ENCODE measurements at places on chromosomes 2 and 18.

- no peak for DNase-seq
Observed at GRCh38 chr2:208798698-208799097, 392.1 kb downstream of the PTH2R start.

DNA sequence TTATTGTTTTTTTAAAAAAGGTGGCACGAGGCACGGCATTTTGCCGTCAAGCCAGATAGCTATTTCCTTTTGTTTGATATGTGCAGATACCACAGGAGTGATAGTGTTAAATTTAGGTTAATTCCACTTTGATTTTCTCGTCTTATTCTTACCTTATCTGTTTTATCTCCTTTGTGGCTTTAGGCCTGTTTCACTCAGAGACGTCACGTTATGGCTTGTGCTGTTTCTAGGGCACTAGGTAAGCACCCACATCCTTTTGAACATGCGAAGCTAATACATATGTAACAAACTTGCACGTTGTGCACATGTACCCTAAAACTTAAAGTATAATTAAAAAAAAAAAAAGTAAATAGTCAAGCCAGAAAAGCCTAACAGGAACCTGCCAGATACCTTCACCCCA lies 57.8 kb downstream of the C18orf63 start:
- peak; percentile 83 for DNase-seq

- no peak for DNase-seq
Observed at GRCh38 chr18:59961070-59961469, 61.3 kb downstream of the PMAIP1 start.

DNA sequence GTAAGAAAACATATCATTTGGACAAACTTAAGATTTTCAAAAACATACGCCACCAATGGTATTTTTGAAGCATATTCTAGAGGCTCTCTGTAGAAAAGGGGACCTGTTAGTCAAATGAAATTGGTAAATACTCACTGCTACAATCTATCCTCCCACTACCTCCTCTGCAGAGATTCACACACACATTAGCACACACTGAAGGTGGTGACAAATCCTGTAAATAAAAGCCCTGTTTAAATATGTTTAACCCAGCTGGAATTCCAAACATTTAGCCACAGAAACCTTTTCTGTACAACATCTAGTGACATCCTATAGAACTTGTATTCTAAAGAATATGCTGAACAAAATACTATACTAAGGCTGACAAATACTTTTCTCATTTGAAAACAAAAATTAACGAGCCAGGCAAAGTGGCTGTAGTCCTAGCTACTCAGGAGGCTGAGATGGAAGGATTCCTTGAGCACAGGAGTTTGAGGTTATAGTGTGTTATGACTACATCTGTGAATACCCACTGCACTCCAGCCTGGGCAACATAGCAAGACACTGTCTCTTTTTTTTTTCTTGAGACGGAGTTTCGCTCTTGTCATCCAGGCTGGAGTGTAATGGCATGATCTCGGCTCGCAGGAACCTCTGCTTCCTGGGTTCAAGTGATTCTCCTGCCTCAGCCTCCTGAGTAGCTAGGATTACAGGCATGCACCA lies 25.9 kb downstream of the ALS2 start:
- DNase-seq: no peak

GRCh38 chr2:48221846-48222516 lies 308.0 kb upstream of the STON1 start:
- no peak for DNase-seq

- DNase-seq: no peak
Observed at GRCh38 chr2:142033393-142033792, 97.4 kb downstream of the LRP1B start.

DNA sequence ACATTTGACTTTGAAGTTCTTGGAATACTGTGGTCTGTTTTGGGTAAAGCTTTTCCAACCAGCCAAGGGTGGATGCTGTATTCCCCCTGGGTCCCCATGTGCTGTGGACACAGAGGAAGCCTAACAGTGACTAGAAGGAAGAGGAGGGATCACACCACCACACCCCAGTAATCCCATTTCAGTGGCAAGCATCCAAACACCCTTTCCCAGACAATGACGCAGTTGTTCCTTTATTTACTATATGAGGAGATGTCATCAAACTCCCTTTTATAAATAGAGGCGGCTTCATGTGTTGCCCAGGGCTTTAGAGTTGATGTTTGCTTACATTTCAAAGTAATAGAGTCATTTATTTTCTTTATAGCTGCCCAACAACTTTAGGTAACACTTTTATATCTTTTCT lies 959.4 kb upstream of the GYPC start:
- DNase-seq: no peak

DNA sequence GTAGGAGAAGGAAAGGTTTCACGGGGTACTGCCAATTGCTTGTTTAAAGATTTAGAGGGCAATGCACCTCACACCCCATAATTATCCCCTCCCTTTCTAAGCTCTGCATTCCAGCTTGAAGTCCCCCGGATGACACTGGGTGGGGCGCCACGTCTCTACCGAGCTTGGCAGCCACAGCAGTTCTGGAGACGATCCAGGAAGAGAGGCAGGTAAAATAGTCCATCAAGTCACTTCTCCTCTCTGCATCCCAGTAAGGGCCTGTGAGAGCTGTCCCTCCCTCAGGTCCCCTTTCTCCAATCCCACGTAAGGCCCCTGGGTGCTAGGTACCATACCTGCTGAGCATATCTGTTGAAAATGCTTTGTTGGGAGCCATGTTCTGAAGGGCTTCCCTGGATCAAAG lies 65.7 kb downstream of the CAPN13 start:
- DNase-seq: no peak

- DNase-seq: no peak
Observed at GRCh38 chr2:239569401-239570090, 168.7 kb upstream of the HDAC4 start.

DNA sequence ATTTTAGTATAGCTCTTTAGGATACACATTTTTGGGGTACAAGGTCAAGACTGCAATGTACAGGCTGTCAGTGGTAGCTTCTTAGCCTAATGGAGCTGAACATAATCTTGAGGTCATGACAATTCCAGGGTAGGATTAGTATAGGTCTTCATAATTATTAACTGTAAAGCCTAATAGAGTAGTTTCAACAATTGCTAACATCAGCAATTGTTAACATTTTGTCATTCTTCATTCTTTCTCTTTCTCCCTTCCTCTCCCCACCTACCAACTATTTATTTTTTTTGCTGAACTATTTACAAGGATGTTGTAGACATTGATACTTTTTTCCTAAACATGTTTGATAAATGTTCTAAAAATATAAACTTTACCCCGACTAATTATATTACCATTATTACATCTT lies 461.3 kb upstream of the DCC start:
- DNase-seq: no peak

- DNase-seq: no peak
Observed at GRCh38 chr2:187313831-187314230, 134.2 kb downstream of the CALCRL start.

DNA sequence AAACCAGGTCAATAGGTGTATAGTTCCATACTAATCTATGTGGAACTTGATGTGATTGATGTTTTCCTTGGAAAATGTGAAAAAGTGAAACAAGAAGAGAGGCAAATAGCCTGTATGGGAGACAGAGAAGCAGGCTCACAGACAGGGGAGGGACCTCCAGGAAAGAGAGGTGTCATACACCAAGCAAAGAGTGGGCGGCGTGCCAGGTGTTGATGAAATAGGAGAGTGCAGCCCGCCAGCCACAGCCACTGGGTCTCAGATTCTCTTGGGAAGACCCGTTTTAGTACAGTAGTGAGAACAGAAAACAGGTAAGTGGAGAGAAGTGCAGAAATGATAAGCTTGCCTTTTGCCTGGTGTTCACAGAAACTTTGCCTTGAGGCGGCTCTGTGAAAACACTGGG lies 301.9 kb downstream of the ZNF407 start:
- no peak for DNase-seq

DNA sequence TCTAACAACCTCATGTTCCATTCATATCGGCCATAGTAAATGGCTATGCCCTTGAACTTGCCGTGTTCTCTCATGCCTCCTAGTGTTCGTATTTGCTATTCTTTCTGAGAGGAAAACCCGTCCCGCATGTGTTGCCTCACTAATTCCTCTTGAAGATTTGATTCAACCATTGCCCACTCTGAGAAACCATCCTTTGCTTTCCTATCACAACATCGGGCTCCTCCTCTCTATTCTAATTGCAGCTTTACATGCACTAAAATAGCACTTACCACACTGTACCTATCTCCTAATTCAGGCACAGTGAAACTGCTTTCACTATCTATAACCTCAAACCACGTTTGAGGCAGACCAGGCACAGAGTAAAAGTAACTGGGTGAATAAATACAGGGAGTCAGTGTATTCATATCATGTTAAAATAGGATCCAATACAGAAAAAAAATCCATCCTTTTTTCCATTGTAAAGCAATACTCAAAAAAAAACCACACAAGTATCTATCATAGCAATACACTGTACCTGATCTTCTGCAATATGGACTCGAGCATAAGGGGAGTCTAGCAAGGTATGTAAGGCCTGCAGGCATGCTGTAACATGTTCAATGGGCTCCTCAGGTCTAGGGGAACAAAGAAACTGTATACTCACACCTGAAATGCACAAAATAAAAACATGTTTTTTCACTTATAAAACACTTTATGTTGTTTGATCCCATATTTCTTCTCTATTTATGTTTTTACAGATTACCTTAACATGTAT lies 39.0 kb upstream of the STRN start:
- DNase-seq: peak; percentile 30

DNA sequence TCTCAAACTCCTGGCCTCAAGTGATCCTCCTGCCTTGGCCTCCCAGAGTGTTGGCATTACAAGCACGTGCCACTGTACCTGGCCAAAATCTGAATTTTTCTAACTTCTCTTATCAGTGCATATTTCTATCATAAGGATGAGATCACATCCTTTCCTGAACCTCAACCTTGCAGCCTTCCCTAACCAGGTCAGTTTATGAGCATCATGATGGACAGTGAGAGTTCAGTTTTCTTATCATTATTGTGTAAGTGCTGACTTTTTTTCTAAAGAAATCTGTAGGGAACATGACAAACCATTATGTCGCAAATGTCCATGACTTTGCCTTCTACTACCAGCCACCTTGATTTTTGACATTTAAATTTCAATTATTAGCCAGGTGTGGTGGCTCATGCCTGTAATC lies 31.5 kb downstream of the MRPL33 start:
- DNase-seq: no peak

DNA sequence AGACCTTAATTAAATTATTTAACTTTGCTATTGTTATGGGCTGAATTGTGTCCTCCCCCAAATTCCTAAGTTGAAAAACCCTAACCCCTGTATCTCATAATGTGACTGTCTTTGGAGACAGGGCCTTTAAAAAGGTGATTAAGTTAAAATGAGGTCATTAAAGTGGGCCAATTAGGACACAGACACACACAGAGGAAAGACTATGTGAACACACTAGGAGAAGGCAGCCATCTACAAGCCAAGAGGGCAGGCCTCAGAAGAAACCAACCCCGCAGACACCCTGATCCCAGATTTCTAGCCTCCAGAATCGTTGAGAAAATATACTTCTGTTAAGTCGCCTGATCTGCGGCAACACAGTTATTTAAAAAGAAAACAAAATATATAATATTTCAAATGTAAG lies 6.4 kb downstream of the STK17B start:
- DNase-seq: peak; percentile 56

GRCh38 chr2:218995972-218996711 lies 2.9 kb upstream of the CRYBA2 start:
- peak; percentile 80 for DNase-seq

DNA sequence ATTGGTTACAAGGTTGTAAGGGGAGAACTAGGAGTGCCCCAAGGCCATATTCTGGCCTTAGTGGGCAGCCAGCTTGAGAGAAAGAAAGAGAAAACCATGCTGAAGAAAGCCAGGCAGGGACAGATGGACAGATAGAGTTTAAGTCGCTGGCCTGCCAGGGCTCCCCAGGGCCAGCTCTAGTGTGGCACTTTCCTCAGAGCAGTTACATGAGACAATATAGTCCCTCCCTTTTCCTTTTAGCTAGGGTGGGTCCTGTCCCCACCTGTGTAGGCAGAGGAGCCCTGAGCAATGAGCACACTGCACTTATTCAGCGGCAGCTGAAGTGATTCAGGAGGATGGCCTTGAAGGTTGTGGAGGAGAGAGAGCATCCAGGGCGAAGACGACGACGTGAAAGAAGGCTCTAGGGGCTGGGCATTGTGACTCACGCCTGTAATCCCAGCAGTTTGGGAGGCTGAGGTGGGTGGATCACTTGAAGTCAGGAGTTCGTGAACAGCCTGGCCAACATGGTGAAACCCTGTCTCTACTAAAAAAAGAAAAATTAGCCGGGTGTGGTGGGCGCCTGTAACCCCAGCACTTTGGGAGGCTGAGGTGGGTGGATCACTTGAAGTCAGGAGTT lies 152.0 kb upstream of the SLC1A4 start:
- no peak for DNase-seq

DNA sequence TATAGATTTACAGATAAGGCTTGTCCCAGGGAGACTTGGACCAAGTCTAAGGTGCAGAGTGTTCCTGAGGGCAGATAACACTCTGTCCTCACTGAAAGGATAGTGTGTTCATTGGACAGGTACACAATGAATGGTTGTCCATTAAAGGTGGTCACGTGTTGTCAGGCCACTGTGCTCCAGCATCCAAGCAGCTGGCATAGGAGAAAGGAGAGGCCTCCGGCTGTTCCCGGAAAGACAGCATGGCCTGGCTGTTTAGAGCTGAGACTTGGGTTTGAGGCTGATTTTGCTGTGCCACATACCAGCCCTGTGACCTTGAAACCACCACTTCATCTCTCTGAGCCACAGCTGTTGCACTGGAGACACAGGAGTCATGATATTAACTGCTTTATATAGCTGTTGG lies 19.6 kb upstream of the SULT1C3 start:
- DNase-seq: no peak

- no peak for DNase-seq
Observed at GRCh38 chr2:20081841-20082240, 30.4 kb upstream of the LAPTM4A start.

DNA sequence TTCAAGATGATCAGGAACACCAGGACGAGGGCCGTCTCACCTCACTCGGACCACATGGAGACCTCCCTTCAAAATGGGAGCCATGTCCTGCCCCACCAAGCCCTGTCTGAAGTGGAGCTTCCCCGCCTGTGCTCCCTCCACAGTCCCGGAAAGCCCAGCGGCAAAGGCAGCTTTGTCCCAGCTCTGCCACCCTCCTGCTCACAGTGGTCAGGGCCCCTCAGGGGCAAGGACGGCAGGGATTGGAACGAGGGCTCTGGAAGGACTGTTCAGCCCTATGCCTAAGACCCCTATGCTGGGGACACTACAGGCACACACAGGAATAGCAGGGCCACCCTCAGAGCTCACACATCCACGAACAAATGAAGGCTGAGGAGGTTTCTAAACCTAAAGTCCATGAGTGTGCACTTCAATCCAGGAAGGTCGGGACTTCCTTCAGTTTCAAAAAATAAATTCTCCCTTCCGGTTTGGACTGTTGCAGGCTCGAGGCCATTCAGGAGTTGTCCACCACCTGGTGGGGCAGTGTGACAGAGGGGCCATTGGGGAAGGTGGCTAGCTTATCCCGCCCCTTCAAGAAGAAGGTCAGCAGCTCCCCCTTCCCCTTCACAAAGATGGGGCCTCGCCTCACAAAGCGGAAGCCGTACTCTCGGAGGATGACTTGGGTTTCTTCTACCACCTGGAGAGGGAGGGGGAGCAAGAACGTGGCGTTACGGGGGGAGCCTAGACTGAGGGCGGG lies 26.4 kb downstream of the CENPO start:
- DNase-seq: no peak

- no peak for DNase-seq
Observed at GRCh38 chr2:166106431-166107015, 21.3 kb downstream of the SCN1A start.
